ENCODE measurements at places on chromosomes 4 and X.

DNA sequence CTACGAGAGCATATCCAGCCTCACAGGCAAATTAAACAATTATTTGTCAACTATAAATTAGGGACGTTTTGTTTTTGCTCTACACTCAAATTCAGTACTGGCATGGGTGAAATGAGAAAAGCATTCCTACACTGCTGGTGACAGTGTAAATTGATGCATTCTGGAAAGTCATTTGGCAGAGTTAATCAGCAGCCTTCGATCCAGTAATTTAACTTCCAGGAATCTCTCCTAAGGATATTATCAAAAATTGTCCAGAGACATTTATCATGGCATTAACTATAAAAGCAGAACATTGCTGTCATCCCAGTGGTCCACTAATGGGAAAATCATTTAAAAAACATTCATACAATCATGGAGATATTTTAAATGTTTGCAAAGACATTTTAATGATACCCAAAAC, 67.5 kb upstream of the MMAA start:
- DNase-seq = no peak

- DNase-seq = no peak
Measured at GRCh38 chr4:78707268-78707667, 68.9 kb upstream of the BMP2K start.

GRCh38 chrX:121598356-121598755, 550.9 kb downstream of the GLUD2 start:
- DNase-seq = no peak

DNA sequence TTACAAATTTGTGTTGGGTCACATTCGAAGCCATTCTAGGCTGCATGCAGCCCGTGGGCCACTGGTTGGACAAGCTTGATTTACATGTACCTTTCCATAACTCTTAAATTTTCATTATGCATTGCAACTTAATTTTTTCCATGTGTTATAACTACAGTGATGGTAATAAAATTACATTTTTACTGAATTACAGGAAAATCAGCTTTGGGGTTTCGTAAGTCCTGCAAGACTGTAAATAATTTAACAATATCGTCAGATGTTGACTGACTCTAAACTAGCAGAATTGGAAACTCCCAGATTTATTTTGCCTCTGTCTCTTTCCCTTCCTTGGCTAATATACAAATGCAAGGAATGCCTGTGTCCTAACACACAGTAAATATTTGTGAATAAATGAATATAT, 88.0 kb upstream of the RAPGEF2 start:
- no peak for DNase-seq

- no peak for DNase-seq
Measured at GRCh38 chr4:71533121-71533520, 194.3 kb downstream of the SLC4A4 start.

DNA sequence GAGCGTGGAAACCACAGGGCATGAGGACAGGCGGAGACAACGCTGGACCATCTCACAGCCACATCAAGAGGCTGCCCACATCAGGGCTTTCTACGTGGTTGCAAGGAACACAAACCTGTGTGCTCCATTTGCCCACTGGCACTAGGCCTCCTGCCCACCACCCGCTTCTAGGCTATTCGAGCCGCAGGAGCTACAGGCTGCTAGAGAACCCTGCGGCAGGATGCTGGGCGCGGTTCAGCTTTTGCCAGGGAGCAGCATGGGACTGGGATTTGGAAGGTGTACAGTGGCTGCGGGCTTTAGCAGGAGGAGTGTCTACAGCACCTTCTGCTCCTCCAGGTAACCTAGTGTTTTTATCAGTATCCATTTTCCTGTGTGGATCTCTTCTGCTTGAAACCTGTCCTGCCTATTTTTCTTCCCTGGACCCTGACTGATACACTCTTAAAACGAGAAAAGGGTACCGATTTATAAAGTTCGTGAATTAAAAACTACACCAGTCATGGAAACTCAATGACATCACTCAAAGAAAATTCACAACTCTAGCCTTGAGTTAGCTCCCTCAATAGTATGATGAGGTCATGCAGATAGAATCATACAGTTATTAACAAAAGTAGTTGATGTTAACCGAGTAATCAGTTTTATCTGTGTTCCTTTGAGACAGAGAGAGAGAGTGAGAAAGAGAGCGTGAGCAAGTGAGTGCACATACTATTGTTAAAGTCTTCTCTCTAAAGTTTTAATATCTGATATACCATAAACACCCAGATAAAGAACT, 12.8 kb downstream of the NOP14 start:
- DNase-seq = no peak

DNA sequence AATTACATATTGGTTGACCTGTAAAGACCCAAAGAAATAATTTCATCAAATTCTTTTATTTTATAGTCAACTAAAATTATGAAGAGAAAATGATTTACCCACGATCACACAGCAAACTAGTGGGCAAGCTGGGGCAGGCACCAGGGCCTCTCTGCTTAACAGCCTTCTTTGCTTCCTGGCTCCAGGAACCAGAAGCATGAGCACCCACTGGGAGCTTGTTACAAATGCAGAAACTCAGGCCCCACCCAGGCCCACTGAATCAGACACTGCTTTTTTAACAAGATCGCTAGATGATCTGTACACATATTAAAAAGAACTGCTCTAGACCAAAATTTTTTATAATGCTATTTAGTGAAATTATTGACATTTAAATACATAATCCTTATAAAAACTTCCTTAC, 95.0 kb downstream of the GEMIN8 start:
- DNase-seq = no peak

GRCh38 chrX:77938083-77938680, 27.7 kb downstream of the ATP7A start:
- DNase-seq = no peak
